ENCODE measurements at places on chromosomes 11 and 22. TPM values are rescaled to one million over a fixed set of nuclear protein-coding genes. Genes with fewer than 3 reads are reported as not detected.

The SLC25A18 gene
- total RNA-seq: 0.15 TPM

The GNAZ gene
- total RNA-seq: 1.9 TPM

The OR52M1 gene
- not detected for total RNA-seq

The RIC3 gene
- 1.4 TPM for total RNA-seq

The PATE4 gene
- total RNA-seq: not detected

The FAM180B gene
- total RNA-seq: not detected

The PACSIN3 gene
- total RNA-seq: 29.5 TPM

The PATE2 gene
- total RNA-seq: not detected

The APOL5 gene
- not detected for total RNA-seq

The ASPHD2 gene
- total RNA-seq: 1.1 TPM

The KCNQ1OT1 gene
- total RNA-seq: 0.03 TPM

The CD81 gene
- total RNA-seq: 382 TPM

The KRTAP5-11 gene
- not detected for total RNA-seq

The MAJIN gene
- total RNA-seq: not detected

The NAV2 gene
- total RNA-seq: 26.2 TPM

The MS4A4A gene
- not detected for total RNA-seq

The ASCL2 gene
- total RNA-seq: 0.07 TPM

The KRTAP5-2 gene
- total RNA-seq: not detected

The E2F8 gene
- 6.0 TPM for total RNA-seq

The SYT13 gene
- 7.3 TPM for total RNA-seq

The VPS37C gene
- 18.3 TPM for total RNA-seq

The DMC1 gene
- 2.3 TPM for total RNA-seq

The WT1 gene
- total RNA-seq: 6.0 TPM

The SPI1 gene
- not detected for total RNA-seq

The RAB38 gene
- 0.81 TPM for total RNA-seq

The GGT5 gene
- total RNA-seq: 2.7 TPM

The TEX54 gene
- not detected for total RNA-seq

The DSCAML1 gene
- total RNA-seq: 0.35 TPM

The APOA4 gene
- not detected for total RNA-seq

The TMPRSS4 gene
- not detected for total RNA-seq

The SCUBE1 gene
- 0.31 TPM for total RNA-seq

The AIP gene
- total RNA-seq: 45.8 TPM

The ACR gene
- 0.11 TPM for total RNA-seq

The ACRV1 gene
- total RNA-seq: not detected

The CARD16 gene
- total RNA-seq: not detected

All from A549 treated with GW870086 at 1 μM for 4 hours (cell line).